ENCODE measurements at places on chromosomes 12 and 14. TPM values are rescaled to one million over a fixed set of nuclear protein-coding genes. Genes with fewer than 3 reads are reported as not detected.

- peak; percentile 57 for DNase-seq
Measured at GRCh38 chr14:97977651-97978261, 1180.6 kb downstream of the VRK1 start.

- peak; percentile 66 for DNase-seq
Measured at GRCh38 chr12:43289426-43289801, 262.6 kb downstream of the ADAMTS20 start.

DNA sequence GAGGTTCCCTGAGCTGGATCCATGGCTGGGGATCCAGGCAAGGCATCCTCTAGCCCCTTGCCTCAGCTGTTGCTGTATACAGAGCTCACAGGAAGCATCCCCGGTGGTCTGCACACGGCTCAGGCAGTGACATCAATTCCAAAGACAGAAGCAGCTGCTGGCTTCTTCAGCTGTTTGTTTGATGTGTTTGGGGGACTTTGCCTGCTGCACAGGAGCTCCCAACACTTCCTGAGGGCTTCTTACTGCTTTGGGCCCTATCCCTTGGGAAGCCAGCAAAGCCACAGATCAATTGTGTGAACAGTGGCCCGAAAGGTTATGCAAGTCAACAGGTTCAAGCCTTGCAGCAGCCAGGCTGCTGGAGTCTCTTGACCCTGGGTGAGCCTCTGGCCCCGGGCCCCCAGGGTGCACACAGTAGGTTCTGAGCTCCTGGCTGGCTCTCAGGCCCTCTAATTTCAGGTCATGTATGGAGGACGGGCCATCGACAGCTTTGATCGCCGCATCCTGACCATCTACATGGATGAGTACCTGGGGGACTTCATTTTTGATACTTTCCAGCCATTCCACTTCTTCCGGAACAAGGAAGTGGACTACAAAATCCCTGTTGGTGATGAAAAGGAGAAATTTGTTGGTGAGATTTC lies 42.6 kb downstream of the CCDC92 start:
- DNase-seq = no peak

- DNase-seq = no peak
Measured at GRCh38 chr14:88866305-88866704, 41.9 kb downstream of the TTC8 start.

GRCh38 chr14:100138955-100139354 lies 20.5 kb downstream of the DEGS2 start:
- DNase-seq = no peak

DNA sequence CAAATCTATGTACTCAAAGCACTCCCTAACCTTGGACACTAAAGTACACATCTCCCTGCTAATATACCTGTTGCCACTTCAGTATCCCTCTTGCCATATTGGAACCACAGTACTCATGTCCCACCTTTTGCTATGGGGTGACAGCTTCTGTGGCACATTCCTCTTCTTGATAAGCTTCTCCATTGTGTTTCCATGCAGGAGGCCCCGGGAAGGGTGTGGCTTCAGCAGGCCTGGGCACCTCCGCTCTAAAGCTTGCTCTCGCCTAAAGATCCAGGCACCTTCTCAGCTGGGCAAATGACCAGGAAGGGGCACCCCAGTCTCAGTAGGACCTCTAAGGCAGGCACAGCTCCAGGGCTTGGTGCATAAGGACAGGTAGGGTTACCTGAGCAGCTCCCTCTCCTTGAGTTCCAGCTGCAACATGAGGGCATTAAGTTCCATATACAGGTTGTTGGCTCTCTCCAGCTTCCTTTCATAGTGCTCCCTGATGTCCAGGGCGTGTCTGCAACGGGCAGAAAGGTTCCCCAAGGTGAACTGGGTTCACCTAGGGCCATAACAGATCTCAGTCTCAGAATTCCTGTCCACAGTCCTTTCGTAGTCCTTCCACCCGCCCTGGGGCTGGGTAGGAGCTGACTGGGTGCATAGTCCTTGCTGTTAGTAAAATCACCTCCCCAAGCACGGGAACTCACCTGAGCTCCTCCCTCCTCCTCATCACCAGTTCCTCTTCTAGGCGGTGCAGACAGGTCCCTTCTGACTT lies 15.9 kb downstream of the MAP3K12 start:
- DNase-seq = no peak

GRCh38 chr12:113397497-113398197 lies 6.0 kb downstream of the SDS start:
- DNase-seq = no peak

GRCh38 chr12:125014526-125014925 lies 21.1 kb downstream of the BRI3BP start:
- DNase-seq = no peak

GRCh38 chr12:26126340-26127284 lies 1.8 kb upstream of the BHLHE41 start:
- DNase-seq = peak; percentile 83

GRCh38 chr12:63387771-63388170 lies 236.8 kb upstream of the AVPR1A start:
- no peak for DNase-seq

- DNase-seq = peak; percentile 12
Measured at GRCh38 chr12:14846042-14846587, 2.8 kb upstream of the ART4 start.

The BCL2L14 gene
- 0.85 TPM for polyA plus RNA-seq

The PTCSC3 gene
- polyA plus RNA-seq = 2.6 TPM
